ENCODE measurements at places on chromosomes 6 and 20. TPM values are rescaled to one million over a fixed set of nuclear protein-coding genes. Genes with fewer than 3 reads are reported as not detected.

GRCh38 chr20:44448753-44449546, 26.7 kb upstream of the TTPAL start:
- no peaks in the 10 kb centered on the region for H3K4me1 ChIP-seq
- no peak overlapping the region for H3K4me3 ChIP-seq
- DNase-seq: peak; percentile 31
- H3K27me3 ChIP-seq: no peaks in the 10 kb centered on the region
- H3K27ac ChIP-seq: no peak overlapping the region

DNA sequence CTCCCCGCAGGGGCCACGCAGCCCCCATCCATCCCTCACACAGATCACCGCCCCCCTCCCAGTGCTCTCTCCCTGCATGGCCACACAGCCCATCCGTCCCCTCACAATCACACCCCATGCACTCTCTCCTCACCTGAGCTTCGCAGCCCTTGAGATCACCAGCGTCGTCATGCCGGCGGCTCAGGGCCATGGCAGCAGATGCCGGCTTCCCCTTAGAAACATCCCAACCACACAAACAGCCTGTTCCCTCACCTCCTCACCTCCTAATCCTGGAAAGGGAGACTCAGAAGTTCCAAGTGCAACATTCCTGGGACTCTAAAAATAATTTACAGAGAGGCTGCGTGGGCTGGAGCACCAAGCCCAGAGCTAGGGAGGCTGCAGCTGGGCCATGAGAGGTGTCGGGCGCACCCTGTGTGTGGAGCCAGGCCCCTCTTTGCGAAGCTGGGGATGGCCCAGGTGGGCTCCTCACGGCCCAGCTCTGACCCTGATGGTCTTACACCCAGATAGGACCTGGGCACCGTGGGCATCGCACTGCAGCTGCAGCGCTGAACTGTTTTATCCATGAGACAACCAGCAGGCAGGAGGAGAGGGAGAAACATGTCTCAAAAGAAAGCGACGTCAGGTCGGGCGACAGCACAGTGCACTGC, 125.3 kb downstream of the DLL1 start:
- no peaks in the 10 kb centered on the region for H3K4me1 ChIP-seq
- H3K27ac ChIP-seq: no peak overlapping the region
- H3K36me3 ChIP-seq: no peaks in the 10 kb centered on the region
- DNase-seq: no peak
- H3K4me3 ChIP-seq: no peak overlapping the region

GRCh38 chr6:25511376-25511775, 140.6 kb upstream of the SCGN start:
- DNase-seq: no peak
- no peaks in the 10 kb centered on the region for H3K36me3 ChIP-seq
- no peak overlapping the region for H3K27ac ChIP-seq
- H3K27me3 ChIP-seq: no peaks in the 10 kb centered on the region
- no peak overlapping the region for H3K4me3 ChIP-seq

The KHDRBS2 gene
- 10.6 TPM for total RNA-seq

DNA sequence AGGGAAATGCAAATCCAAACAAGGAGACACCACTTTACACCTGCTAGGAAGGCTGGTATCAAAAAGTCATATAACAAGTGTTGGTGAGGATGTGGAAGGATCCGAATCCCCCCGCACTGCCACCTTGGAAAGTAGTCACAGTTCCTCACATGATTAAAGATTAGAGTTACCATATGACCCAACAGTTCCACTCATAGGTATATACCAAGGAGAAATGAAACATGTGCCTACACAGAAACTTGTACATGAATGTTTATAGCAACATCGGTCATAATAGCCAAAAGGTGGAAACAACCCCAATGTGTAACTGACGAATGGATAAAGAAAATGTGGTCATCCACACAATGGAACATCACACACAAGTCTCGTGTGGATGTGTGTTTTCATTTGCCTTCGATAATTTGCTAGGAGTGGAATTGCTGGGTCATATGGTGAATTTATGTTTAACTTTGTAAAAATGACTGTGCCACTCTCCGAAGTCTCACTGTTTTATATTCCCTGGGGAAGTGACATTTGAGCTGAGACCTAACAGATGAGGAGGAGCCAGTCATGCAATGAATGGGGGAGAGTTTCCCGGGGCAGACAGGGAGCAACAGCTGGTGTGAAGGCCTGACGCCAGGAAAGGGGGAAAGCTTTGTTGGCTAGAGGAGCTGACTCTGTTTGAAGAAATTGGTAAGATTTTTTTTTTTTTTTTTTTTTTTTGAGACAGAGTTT, 125.9 kb upstream of the MLN start:
- no peaks in the 10 kb centered on the region for H3K27me3 ChIP-seq
- H3K36me3 ChIP-seq: no peaks in the 10 kb centered on the region
- H3K27ac ChIP-seq: no peak overlapping the region
- no peak overlapping the region for H3K4me3 ChIP-seq
- no peaks in the 10 kb centered on the region for H3K4me1 ChIP-seq
- DNase-seq: no peak

DNA sequence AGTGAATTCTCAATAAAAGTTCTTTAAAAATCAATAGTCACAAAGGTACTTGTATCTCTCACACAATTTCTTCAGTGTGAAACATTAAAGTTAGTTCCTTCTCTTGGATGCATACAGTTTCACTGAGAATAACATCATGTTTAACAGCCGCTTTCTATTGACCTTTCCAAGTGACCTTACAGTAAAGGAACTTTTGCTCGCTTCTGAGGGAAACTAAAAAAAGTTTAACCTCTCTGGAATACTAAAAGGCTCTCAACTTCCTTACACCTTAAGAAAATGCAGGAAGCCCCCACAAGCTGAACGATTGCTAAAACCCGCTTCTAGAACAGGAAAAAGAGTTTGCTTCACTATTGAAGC, 1.3 kb downstream of the RRAGD start:
- H3K4me3 ChIP-seq: peak overlapping the region; percentile 66
- H3K36me3 ChIP-seq: no peaks in the 10 kb centered on the region
- peak; percentile 48 for DNase-seq
- peaks cover 19% of the 10 kb centered on the region for H3K4me1 ChIP-seq

The SLC22A16 gene
- total RNA-seq: not detected

GRCh38 chr6:85493389-85493788, 43.5 kb downstream of the NT5E start:
- H3K36me3 ChIP-seq: no peaks in the 10 kb centered on the region
- no peak overlapping the region for H3K4me3 ChIP-seq
- DNase-seq: no peak

DNA sequence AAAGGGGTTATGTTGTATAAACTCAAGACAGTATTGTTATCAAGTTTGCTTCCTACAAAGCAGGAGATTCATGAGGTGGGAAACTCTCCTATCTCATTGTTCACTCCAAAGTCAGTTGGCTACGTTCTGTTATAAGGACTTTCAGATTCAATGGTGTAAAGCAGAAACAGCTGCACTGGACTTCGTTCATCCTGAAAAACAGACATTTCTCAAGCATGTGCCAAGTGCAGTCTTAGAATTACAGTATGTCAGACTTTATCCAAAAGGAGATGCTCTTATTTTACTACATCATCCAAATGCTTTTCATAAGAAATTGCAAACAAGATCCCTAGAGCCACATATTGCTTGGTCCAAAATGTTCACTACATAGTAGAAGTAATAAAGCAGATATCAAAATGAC, 14.9 kb downstream of the COL21A1 start:
- no peaks in the 10 kb centered on the region for H3K36me3 ChIP-seq
- H3K4me1 ChIP-seq: no peaks in the 10 kb centered on the region
- no peak for DNase-seq
- H3K27ac ChIP-seq: no peak overlapping the region
- no peak overlapping the region for H3K4me3 ChIP-seq

- H3K4me3 ChIP-seq: no peak overlapping the region
- DNase-seq: no peak
- H3K4me1 ChIP-seq: no peaks in the 10 kb centered on the region
Measured at GRCh38 chr6:168600381-168600780, 159.4 kb downstream of the SMOC2 start.

- no peaks in the 10 kb centered on the region for H3K27me3 ChIP-seq
- H3K27ac ChIP-seq: no peak overlapping the region
- H3K4me1 ChIP-seq: no peaks in the 10 kb centered on the region
Measured at GRCh38 chr20:17482536-17482935, 48.6 kb downstream of the BFSP1 start.

The CRISP2 gene
- not detected for total RNA-seq

The COL9A3 gene
- 98.6 TPM for total RNA-seq

The ZSCAN31 gene
- 4.6 TPM for total RNA-seq

- DNase-seq: no peak
- no peaks in the 10 kb centered on the region for H3K27me3 ChIP-seq
- no peak overlapping the region for H3K4me3 ChIP-seq
Measured at GRCh38 chr6:147177286-147177685, 26.9 kb upstream of the STXBP5 start.

The EDN1 gene
- total RNA-seq: 2.6 TPM

GRCh38 chr6:156953127-156953478, 175.9 kb downstream of the ARID1B start:
- peaks cover 40% of the 10 kb centered on the region for H3K4me1 ChIP-seq
- peak overlapping the region; percentile 55 for H3K27ac ChIP-seq
- H3K36me3 ChIP-seq: no peaks in the 10 kb centered on the region
- H3K4me3 ChIP-seq: no peak overlapping the region
- no peak for DNase-seq
- H3K27me3 ChIP-seq: no peaks in the 10 kb centered on the region

DNA sequence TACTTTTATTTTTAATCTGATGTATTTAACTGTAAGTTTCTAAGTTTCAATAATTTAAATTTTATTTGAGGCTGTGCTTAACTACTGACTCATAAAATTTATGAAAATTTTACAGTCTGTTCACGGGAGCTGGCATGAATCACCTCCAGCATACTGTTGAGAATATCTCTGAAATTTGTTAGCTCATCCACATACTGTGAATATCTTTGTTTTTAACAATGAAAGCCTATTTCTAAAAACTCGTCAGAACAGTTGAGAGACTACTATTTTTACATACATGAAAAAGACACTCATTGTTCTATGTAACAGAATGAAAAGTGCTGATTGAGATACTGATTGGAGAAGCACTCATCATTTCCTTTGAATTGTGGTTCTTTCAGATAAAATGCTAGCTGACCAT, 749.3 kb downstream of the TENT5A start:
- no peak overlapping the region for H3K4me3 ChIP-seq
- H3K27ac ChIP-seq: no peak overlapping the region
- no peaks in the 10 kb centered on the region for H3K4me1 ChIP-seq
- H3K27me3 ChIP-seq: no peaks in the 10 kb centered on the region
- no peak for DNase-seq

DNA sequence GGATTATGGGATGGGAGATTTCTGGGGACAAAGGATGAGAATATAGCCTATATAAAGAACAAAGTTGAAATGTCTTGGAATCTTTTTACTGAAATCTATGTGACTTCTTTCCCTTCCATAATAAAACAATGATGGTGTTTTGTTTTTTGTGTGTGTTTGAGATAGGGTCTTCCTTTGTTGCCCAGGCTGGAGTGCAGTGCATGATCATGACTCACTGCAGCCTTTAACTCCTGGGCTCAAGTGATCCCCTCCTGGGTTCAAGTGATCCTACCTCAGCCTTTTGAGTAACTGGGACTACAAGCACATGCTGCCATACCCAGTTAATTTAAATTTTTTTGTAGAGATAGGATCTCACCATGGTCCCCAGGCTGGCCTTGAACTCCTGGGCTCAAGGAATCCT, 50.9 kb downstream of the FAM217A start:
- no peak overlapping the region for H3K4me3 ChIP-seq
- H3K36me3 ChIP-seq: peaks cover 43% of the 10 kb centered on the region
- H3K27ac ChIP-seq: no peak overlapping the region
- no peaks in the 10 kb centered on the region for H3K27me3 ChIP-seq
- H3K4me1 ChIP-seq: peaks cover 16% of the 10 kb centered on the region

The MEI4 gene
- total RNA-seq: not detected

DNA sequence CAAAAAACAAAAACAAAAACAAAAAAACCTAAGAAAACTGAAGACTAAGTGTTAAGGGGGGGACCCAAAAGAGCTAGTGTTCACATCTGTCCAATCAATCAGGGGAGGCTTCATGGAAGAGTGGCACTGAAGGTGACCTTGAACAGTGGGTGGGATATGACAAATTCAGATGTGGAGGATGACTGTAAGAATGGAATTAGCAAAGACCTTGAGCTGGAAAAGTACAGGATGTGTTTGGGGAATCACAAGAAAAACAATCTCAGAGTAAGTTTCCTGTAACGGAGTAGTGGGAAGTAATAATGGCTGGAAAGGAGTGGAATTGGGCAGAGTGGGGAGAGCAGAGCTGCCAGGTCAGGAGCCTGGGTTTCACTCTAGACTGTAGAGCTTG, 2.9 kb upstream of the IER3 start:
- H3K27ac ChIP-seq: no peak overlapping the region
- H3K36me3 ChIP-seq: no peaks in the 10 kb centered on the region
- DNase-seq: no peak
- no peak overlapping the region for H3K4me3 ChIP-seq
- no peaks in the 10 kb centered on the region for H3K27me3 ChIP-seq

DNA sequence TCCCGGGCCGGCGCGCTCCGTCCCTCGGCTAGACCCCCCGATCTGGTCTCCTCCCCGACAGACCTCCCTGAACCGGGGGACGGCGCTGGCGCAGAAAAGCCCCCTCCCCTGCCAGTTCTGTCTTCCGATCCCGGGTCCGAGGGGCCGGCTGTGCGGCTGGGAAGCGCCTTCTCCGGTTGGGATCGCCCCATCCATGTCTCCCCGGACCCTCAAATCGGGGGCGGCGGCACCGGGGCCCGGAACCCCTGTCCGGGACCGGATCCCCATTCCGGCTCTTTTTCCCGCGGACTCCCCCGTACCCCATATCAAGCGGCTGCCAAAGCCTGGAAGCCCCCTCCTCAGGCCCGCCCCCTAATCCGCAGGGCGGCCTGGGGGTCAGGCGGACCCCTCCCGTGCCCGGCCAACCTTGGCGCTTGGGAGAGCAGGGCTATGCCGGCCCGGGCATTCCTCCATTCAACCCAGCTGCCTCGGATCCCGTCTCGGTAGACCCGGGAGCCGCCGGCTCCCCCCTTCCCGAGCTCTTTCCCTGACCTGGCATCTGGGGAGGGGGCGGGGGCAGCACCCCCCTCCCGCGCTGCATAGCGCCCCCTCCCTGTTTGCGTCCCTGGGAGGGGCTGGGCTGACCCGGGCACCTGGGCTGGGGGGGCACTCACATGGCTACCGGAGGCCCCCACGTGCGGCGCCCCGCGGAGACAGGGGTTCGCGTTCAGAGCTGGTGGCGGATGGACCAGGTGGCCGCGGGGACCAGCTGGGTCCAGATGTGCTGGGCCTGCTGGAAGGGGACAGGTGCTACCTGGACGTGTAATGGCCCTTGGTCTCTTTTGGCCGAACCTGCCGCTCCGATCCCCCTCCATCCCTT, 643 bp downstream of the DLGAP4 start:
- no peaks in the 10 kb centered on the region for H3K36me3 ChIP-seq
- peaks cover 13% of the 10 kb centered on the region for H3K4me1 ChIP-seq
- H3K4me3 ChIP-seq: no peak overlapping the region

- peak overlapping the region; percentile 32 for H3K27ac ChIP-seq
- peak overlapping the region; percentile 65 for H3K4me3 ChIP-seq
- peak; percentile 53 for DNase-seq
- peaks cover 29% of the 10 kb centered on the region for H3K4me1 ChIP-seq
Measured at GRCh38 chr6:6810727-6811126, 222.2 kb downstream of the LY86 start.
